ENCODE measurements at places on chromosomes 11 and 22.

GRCh38 chr11:1870721-1871466 lies 18.0 kb downstream of the LSP1 start:
- no peak for DNase-seq

DNA sequence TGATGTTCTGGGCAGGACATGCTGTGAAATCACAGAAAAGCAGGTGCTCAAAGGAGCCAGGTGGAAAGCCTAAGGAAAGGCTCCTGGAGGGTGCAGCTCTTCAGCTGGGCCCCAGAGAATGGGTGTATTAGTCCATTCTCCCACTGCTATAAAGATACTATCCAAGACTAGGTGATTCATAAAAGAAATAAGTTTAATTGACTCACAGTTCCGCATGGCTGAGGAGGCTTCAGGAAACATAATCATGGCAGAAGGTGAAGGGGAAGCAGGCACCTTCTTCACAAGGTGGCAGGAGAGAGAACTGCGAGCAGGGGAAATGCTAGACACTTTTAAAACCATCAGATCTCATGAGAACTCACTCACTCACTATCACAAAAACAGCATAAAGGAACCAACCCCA lies 43.1 kb upstream of the DEUP1 start:
- DNase-seq = no peak

DNA sequence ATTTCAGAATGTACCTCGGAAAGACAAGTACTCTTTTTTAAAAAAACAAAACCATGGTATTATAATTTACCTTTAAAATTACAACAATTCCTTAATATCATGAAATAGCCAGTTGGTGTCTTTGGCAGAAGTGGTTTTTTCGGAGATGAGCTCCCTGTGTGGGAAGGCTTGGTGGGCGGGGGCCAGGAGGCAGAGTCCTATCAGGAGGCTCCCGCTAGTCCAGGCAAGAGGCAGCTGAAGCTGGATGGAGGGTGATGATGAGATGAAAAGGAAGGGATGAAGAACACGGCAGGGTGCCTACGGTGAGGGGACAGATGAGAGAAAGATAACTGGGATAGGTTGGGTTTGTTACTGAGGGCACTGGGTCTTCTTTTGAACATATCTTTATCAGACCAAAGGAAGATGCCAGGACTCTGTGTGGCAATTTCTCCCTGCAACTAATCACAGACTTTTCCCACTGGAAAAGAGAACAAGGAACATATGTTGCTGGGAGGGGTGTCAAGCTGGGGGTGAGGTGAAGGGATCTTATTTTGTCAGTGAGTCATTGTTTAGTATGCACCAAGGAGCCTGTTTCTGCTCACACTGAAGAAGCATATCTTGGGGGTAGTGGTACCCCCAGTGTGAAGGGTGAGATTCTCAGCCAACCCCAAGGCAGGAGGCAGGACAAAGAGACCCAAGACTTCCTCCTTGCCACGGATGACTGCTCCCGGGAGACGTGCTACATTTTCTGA lies 91.5 kb upstream of the YWHAH start:
- DNase-seq = no peak

GRCh38 chr11:37076866-37077265 lies 478.8 kb upstream of the RAG2 start:
- DNase-seq = no peak

DNA sequence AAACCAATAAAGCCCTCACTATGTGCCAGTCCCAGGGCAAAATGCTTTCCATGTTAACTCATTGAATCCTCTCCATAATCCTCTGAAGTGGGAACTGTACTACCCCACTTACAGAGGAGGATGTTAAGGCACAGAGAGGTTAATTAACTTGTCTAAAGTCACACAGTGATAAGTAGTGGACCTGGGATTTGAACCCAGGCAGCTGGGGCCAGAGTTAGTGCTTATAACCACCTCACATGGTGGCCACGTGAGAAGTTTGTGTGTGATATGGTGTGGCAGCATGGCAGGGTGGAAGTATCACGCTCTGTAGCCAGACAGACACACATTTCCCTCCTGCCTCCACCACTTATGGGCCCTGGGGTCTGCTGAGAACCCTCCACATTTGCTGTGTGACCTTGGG lies 16.5 kb downstream of the PARVG start:
- no peak for DNase-seq
